ENCODE measurements at places on chromosomes 11 and 22.
A peak's percentile ranks its signal among the peaks of the same experiment; 100 is the strongest.

DNA sequence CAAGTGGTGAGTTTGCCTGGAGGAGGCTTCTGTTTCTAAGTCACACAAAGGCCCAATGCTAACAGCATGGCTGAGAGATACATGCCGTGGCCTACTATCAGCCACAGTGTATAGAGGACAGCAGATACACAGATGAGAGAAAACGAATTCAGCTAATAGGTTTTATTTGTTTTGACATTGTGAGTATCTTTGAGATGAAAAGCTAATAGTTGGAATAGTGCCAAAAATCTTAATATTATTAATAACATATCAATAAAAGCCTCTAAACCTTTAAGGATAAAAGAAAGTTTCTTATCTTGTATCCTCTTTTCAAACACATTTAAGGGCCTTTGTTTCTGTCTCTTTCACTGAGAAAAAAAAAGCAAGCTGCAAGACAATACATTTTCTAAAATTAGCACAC lies 30.5 kb upstream of the OLFML1 start:
- no peak for DNase-seq

- DNase-seq = no peak
Observed at GRCh38 chr11:83403691-83404389, 117.7 kb upstream of the CCDC90B start.

DNA sequence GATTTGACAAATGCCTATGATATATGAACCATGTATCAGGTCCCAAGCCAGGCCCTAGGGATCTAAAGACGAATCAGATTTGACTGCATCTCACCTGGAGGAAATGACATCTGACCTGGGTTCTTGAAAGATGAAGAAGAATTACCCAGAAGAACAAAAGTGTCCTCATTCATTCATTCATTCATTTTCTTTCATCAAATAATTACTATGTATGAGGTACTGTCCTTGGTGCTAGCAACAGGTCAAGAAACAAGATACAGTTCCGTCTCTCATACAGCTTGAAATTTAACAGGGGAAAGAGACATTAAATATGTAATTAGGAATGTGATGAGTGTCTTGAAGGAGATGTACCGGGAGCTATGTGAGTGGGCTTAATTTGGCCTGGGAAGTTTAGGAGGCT lies 1.8 kb upstream of the APBB1 start:
- no peak for DNase-seq

DNA sequence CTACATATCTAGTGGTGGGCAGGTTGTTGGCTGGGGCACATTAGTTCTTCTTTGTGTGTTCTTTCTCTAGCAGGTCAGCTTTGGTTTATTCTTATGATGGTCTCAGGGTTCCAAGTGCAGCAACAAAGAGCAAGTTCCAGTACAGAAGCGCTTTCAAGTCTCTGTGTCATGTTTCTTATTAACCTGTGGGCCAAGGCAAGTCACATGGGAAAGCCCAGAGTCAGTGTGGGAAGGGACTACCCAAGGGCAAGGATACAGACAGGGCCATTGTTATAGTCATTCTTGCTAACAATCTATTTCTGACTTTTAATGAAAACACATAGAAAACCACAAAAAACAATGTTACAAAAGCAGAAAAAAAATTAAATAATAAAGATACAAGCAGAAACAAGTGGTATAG lies 754.6 kb downstream of the TBC1D22A start:
- no peak for DNase-seq

- no peak for DNase-seq
Observed at GRCh38 chr11:77560605-77561004, 29.1 kb upstream of the AQP11 start.

GRCh38 chr11:93622043-93622442 lies 39.4 kb upstream of the CEP295 start:
- DNase-seq = no peak

DNA sequence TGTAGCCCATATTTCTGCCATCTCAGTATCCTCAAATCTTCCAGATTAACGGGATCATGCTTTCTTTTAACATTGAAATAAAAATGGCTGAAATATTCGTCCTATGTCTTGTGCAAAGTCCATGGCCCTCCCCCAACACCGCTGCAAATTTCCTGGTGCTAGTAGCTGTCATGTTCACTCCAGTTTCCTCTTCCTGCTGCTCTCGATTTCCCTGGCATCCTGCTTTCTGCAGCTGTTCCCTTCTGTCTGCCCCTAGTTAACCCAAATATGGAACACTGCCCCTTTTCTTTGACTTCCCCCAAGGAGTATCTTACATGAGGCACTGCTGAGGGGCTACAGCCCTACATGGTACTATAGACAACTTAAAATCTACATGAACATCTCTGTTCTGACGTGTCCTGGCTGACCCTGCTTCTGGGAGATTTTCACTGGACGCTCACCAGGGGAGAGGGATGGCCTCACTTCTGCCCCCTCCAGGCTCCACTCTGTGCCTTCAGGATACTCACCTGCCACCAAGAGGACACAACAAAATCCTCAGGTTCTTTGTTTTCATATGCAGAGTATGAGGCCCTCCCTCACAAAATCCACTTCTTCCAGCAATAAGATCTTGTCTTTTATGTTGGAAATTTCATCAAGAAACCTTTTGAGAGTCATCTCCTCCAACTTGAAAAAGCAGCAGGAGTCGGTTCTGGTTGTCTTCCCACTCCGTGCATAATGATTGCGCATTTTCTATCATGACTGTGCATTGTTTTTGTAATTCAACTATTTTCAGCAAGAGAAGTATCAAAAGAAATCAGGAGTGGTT lies 29.5 kb upstream of the SCUBE2 start:
- no peak for DNase-seq

- DNase-seq = peak; percentile 54
Observed at GRCh38 chr11:69918231-69918937, 99.2 kb upstream of the FGF3 start.
